ENCODE measurements at places on chromosomes 3 and 15.
A peak's percentile ranks its signal among the peaks of the same experiment; 100 is the strongest.

DNA sequence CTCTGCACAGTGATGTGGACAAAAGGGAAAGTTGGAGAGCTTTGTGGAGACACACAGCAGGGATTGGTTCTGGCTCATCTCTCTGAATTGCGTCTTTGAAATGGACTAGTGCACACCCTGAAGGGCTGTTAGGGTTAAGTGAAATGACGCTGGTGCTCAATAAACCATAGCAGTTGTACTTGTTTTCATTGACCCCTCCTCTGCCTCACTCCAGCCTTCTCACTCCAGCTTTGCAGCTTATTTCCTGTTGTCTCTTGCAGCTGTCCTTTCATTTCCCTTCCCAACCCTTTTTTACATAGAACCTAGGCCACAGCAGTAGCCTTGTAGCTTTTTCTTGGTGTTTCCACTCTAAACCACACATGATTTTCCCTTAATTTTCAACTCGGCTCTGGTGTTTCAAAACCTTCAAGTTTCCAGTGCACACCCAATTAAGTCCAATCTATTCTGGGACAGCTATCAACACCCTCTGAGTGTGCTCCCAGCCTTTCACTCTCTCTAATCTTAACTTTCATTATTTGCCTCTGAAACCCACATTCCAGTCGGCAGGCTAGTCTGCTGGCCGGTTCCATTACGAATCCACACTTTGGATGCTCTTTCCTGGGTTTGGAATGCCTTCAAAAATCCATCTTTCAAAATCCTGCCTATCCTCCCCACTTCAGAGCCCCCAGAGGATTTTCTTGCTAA lies 6.4 kb downstream of the C3orf52 start:
- no peak for DNase-seq

DNA sequence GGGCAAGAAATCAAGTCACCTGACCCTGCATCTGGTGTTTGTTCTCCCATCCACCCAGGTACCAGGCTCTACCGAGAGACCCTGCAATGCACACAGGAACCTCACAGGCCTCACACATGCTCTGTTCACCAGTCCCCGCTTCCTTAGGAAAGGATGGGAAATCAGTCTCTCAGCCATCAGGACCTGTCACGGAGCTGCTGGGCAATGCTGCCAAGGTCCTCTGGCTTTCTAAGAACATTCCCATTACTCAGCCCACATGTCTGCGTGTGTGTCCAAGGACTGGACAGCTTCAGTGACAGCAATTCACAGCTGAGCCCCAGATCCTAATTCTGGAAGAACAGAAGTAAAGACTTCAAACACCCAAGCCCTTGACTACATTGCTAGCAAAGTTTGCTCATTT lies 6.5 kb upstream of the SRGAP3 start:
- no peak for DNase-seq

- DNase-seq, result no peak
Measured at GRCh38 chr3:53114412-53115074, 15.7 kb downstream of the RFT1 start.

- no peak for DNase-seq
Measured at GRCh38 chr3:1007866-1008265, 85.0 kb upstream of the CNTN6 start.

GRCh38 chr3:3586843-3587646 lies 212.2 kb upstream of the LRRN1 start:
- DNase-seq, result no peak

DNA sequence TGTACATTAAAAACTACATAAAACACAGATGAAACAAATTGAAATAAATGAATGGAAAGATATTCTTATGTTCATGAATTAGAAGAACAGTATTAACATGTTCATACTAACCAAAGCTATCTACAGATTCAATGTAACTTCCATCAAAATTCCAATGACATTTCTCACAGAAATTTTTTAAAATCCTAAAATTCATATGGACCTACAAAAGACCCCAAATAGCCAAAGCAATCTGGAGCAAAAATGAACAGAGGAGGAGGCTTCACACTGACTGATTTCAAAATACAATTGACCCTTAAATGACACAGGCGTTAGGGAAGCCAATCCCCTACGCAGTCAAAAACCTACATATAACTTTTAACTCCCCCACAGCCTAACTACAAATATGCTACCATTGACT lies 39.4 kb downstream of the KPNA1 start:
- DNase-seq, result no peak

DNA sequence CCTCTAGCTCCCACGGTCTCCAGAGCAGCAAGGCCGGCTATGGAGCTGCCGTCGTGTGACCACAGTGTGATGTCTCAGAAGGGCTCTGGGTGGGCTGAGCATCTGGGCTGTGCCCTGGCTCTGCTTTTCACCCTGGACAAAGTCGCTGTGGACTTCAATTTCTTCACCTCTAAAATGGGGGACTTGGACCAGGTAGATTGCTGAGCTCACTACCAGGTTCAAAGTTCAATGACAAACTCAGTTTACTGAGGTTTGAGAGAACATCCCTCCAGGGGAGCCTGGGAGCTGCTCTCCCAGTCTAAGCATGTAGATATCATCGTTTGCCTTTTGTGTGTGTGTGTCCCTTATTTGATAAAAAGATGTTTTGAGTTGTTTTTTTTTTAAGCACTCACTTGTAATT lies 25.1 kb downstream of the RLBP1 start:
- no peak for DNase-seq

GRCh38 chr3:71724584-71725270 lies 475 bp downstream of the EIF4E3 start:
- no peak for DNase-seq

DNA sequence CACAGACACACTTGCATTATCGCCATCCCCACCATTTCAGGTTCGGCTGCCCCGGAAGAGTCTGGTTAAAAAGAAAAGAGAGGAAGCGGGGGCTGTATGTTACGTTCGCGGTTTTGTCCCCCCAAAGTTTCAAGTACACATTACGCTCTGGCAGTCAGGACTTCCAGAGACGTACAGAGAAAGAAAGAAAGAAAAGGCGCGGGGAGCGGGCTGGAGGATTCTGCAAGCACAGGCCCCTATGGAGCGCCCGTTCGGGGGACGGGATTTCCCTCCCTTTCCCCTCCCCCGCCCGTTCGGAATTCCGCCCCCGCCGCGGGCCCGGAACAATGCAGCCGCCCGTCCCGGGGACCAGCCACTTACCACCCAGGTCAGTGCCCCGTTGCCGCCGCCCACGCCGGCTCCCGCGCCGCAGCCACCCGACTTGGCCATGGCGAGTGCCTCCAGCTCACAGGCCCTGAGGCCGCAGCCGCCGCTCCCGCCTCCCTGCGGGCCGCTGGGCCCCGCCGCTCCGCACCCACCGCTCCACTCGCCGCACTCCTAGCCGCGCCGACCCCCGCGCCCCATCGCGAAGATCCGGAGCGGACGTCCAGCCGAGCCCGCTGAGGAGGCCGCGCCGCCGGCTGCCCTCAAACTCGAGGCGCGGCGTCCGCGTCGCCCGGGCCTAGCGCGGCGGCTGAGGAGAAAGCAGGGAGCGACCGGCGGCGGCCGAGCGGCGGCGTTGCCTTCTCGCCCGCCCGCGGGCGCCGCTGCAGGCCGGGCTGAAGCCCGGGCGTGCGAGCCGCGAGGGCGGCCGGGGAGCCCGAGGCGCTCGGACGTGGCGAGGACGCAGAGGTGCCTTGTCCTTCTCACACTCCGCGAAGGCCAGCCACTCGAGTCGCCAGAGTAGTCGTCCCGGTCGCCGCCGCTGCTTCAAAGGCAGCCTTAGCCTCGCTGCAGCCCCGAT lies 567 bp downstream of the TOP2B start:
- peak; percentile 43 for DNase-seq

- no peak for DNase-seq
Measured at GRCh38 chr3:149186721-149187120, 34.9 kb downstream of the CP start.

DNA sequence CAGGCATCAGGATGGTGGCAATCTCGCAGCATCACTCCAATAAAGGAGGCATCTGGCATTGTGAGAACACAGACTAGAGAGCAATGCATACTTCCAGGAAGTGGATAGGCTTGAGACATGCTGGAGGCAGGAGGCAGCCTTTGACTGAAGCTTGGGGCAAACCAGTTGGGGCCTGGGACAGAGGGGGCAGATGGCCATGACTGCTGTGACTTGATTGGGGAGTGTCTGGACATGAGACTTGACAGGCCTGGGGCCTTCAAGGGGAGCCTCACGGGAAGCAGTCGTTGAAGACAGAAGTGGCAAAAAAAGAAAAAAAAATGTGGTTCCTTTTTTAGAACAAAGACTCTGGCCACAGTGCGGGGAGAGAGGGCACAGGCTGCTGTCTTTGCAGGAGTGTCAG lies 44.7 kb upstream of the CHRNA7 start:
- DNase-seq, result no peak

DNA sequence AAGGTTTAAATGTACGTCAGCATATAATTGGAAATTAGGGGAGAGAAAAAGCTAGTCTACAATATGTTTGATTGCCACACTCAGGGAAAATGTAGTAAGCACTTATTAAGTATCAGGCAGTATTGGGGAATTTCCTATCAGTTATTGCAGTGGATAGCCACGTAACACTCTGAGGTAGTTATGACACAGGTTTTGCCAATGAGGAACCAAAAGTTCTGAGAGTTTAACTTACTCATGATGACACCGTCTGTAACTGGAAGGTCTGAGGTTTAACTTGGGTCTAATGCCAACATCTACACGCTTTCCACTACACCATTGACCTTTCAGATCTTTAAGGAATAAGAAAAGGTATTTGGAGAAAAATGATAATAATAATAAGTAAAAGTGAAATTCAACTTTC lies 89.5 kb downstream of the ZMAT3 start:
- no peak for DNase-seq

DNA sequence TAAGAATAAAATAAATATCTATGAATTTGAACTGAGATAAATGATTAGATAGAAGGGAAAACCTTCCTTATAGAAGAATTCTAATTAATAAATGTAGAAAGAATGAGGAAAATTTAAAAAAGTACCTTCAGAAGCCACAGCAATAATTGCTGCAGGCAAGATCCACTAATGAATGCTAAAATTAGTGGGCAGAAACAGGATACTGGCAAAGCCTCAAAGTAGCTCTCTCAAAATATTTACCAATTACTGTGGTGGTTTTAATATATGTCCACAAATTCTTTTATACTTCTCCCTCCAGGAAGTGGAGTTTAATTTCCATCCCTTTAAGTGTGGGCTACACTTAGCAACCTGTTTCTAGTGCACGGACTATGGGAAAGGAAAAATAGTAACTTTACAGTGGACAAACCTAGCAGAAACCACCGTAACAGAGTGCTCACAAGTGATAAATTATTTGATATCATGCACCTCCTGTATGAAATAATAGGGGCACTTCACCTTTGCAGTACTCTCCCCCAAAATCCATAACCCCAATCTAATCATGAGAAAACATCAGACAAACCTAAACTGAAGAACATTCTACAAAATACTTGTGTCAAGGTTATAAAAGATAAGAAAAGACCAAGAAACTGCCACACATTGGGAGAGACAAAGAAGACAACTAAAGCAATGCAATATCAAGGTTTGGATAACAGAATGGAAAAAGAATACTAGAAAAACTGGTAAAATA lies 6.8 kb downstream of the PEAK1 start:
- DNase-seq, result no peak

DNA sequence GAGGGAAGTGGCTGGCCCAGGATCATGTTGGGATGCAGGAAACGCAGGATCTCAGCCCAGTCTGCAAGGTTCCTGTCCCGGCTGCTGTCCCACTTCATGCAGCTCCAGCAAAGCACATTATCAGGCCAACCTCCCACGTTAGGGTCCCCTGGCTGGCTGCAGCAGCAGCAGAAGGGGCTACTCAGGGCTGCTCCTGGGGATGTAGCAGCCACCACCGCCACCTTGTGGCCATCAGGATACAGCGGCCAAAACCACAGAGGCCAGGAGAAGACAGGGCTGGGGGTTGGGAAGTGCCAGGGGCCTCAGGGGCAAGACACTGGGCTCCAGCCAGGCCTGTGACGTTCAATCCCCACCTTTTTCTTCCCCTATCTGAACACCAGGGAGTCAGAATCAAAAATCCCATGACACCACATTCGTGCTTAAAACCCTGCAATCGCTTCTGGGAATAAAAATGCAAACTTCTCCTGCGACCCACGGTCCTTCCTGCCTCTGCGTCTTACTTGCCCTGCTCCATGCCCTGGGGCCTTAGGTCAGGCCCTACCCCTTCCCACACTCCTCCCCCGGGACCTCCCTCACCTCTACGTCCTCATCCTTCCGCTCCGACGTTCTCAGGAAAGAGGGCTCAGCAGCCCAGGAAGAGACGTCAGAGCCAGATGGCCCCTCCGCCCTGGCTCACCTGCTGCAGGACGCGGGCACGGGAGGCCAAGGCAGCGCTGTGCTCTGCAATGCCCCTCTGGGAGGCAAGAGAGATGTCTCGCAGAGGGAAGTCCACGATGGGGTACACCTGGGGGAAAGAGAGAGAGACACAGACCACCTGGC lies 21.5 kb downstream of the SSUH2 start:
- DNase-seq, result no peak

DNA sequence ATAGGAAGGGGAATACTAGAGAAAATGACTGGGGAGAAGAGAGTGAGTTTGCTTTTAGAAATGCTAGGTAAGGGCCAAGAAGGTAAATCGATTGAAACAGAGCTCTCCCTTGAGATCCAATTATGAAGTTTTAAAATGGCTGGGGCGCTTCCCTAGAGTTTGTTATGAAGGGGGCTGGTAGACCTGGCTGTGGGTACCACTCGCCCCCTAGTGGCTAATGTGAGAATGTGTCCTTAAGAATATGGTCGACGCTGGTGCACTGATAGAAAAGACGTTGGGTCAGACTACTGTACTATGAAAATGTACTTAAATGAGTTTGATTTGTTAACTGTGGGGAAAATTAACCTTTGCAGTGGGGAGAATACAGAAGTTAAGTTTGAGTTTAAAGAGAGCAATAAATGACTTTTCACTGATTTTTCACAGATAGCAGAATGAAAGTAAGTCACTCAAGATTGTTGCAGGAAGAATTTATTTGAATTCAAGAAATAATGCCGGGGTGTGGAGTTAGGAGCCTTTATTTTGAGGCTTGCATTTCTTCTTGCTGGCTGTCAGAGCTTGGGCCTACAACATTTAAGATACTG lies 9.2 kb downstream of the TMPRSS7 start:
- peak; percentile 11 for DNase-seq

DNA sequence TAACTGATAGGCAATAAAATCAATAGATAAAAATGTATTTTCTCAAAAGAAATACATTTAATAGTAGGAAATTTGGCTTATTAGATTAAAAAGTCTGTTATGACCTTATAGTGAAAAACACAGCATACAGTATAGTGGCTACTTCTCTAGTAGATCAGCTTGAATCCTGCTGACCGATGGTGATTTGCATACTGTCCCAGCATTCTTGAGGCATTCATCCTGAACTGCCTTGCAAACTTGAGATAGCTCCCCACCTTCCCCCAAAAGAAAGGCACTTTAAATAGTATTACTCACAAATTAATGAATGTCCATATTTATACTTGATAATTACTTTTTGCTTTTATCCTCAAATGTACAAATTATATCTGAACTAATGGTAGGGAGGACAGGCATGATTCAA lies 6.7 kb downstream of the CHMP2B start:
- no peak for DNase-seq

DNA sequence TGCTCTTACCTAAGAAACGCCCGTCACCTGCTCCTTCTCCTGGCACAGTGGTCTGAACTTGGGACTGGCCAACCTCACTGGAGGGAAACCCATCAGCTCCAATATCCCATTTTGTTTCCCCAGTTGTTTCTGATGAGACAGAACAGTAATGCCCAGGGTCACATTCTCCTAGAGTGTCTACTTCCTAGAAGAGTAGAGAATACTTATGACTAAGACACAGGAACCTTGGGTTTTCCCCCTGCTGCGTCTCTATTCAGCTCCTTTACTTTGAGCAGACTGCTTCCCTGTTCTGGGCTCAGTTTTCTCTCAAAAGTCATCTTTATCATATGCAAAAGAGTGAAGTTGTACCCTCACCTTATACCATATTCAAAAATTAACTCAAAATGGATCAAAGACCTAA lies 79.4 kb downstream of the POLR2M start:
- DNase-seq, result no peak

- no peak for DNase-seq
Measured at GRCh38 chr3:31868236-31868635, 112.8 kb downstream of the OSBPL10 start.

Measured in T follicular helper cell (primary cell).